ENCODE measurements at places on chromosomes 3 and 15. TPM values are rescaled to one million over a fixed set of nuclear protein-coding genes. Genes with fewer than 3 reads are reported as not detected.

GRCh38 chr3:178271740-178272387 lies 264.4 kb upstream of the KCNMB2 start:
- no peaks in the 10 kb centered on the region for H3K4me1 ChIP-seq
- no peaks in the 10 kb centered on the region for H3K27me3 ChIP-seq
- no peak for DNase-seq
- no peaks in the 10 kb centered on the region for H3K36me3 ChIP-seq
- H3K4me3 ChIP-seq, result no peak overlapping the region

GRCh38 chr3:190229632-190230424 lies 92.4 kb downstream of the CLDN1 start:
- no peak overlapping the region for H3K4me3 ChIP-seq
- no peak for DNase-seq
- H3K27me3 ChIP-seq, result peaks cover 3% of the 10 kb centered on the region
- H3K36me3 ChIP-seq, result no peaks in the 10 kb centered on the region
- no peaks in the 10 kb centered on the region for H3K4me1 ChIP-seq

- H3K4me3 ChIP-seq, result no peak overlapping the region
- DNase-seq, result no peak
- no peaks in the 10 kb centered on the region for H3K36me3 ChIP-seq
Observed at GRCh38 chr3:86856711-86857110, 134.2 kb downstream of the VGLL3 start.

- no peak overlapping the region for H3K27ac ChIP-seq
- no peak for DNase-seq
- H3K4me3 ChIP-seq, result no peak overlapping the region
- H3K4me1 ChIP-seq, result peaks cover 47% of the 10 kb centered on the region
- H3K27me3 ChIP-seq, result no peaks in the 10 kb centered on the region
- peaks cover 80% of the 10 kb centered on the region for H3K36me3 ChIP-seq
Observed at GRCh38 chr3:127604035-127604434, 5.8 kb downstream of the MCM2 start.

DNA sequence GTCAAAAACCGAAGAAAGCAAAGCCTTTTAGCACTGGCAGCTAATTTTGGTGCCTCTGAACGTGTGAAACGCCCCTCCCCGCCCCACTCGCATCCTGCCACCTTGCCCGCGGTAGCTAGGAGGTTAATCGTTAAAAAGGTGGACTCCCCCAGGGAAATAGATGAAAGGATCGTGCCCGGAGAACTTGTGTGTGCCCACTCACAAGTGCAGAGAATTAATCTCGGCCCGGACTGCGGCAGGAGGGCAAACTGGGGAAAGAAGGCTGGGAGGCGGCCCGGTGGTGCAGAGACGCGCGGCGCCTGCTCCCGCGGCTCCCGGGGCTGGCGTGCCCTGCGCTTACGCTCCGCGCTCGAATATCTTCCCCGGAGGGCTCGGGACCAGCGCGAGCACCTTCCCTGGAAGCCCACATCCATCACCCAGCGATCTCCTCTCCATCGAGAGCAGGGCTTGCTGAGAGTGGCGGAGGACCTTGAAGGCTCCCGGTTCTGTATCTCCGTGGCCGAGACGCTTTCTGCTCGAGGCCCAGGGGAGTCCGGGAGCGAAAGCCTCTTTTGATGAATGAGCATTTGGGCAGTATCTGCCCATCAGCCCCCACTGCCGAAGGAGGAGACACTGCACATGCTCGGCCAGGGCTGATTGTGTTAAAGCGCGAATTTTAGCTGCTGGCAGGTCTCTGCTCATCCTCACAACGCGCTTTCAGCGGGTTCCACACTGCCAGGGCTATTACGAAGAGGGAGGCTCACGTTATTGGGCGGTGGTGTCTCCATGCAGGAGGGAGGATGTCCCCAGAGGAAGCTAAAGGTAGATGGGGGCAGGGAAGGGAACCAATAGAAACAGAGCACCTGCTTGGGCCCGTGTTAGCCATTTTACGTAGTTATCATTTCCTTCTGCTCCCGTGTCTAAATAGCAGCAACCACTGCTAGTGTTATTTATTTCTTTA lies 1.3 kb upstream of the SPTSSB start:
- no peaks in the 10 kb centered on the region for H3K36me3 ChIP-seq
- peak overlapping the region; percentile 54 for H3K4me3 ChIP-seq
- no peak for DNase-seq
- H3K27me3 ChIP-seq, result peaks cover 75% of the 10 kb centered on the region
- H3K4me1 ChIP-seq, result peaks cover 12% of the 10 kb centered on the region
- H3K27ac ChIP-seq, result no peak overlapping the region

DNA sequence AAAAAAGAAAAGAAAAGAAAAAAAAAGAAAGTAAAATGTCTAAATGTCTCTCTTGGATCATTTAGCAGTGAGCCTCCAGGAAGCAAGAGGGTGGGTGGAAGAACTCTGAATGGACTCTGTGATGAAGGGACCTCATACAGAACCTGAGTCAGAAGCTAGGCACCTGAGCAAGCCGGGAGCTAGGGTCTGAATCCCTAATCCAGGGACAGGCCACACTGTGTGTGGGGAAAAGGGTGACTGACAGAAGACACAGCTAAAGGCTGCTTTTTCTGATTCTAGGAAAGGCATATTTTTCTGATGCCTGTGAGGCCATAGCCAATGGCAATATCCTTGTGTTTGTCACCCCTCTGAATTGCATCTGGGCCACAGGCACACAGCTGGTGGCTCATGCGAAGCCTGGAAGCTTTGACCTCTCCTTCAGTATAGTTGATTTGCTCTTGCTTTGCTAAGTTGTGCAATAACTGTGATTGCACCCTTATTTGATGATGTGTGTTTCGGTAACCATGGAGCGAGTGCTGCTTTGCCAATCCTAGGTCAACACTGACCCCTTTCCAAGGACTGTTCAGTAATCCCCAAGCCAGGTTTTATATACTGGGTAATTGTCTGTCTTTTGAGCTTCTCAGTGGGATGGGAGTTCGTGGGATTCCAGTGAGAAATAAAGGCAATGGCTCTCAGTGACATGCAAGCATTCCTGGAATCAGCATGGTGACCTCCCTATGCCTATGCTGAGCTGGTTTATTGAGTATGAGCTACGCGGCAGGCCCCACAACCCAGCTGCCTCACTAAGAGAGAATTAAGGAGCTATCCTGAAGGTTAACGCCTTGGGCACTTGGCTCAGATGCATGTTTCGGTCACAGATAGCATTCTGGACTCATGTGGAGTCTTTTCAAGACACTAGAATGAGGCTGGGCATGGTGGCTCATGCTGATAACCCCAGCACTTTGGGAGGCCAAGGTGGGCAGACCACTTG lies 49.0 kb upstream of the OSBPL11 start:
- no peak overlapping the region for H3K27ac ChIP-seq
- H3K4me1 ChIP-seq, result no peaks in the 10 kb centered on the region
- DNase-seq, result no peak
- H3K4me3 ChIP-seq, result no peak overlapping the region

- peaks cover 54% of the 10 kb centered on the region for H3K27me3 ChIP-seq
- no peaks in the 10 kb centered on the region for H3K4me1 ChIP-seq
Observed at GRCh38 chr3:127970966-127971592, 56.0 kb downstream of the KBTBD12 start.

DNA sequence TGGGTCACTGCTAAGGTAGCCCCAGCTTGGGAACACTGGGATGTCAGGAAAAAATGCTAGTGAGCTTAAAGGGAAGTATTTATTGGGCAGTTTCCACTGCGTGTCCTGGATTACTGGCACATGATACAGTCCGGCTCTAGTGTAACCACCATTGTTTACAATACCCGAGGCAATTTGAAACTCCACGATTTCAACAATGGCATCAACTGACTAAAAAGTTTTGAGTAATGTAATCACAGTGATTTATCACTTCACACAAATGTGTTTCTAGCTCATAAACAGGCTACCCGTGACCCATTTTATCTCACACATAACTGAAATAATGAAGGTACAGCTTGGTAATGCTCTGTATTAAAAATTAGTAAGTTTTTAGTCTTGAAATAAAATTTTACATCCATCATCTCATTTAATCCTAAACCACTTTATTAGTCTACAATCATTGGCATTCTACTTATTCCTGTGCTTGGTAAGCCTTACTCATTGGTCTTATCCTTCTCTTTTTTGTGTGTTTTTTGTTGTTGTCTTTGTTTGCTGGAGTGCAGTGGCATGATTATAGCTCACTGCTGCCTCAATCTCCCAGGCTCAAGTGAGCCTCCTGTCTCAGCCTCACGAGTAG lies 7.6 kb downstream of the ZMAT3 start:
- no peak overlapping the region for H3K4me3 ChIP-seq
- H3K36me3 ChIP-seq, result peaks cover 54% of the 10 kb centered on the region
- H3K27me3 ChIP-seq, result no peaks in the 10 kb centered on the region
- DNase-seq, result no peak
- H3K4me1 ChIP-seq, result peaks cover 11% of the 10 kb centered on the region

DNA sequence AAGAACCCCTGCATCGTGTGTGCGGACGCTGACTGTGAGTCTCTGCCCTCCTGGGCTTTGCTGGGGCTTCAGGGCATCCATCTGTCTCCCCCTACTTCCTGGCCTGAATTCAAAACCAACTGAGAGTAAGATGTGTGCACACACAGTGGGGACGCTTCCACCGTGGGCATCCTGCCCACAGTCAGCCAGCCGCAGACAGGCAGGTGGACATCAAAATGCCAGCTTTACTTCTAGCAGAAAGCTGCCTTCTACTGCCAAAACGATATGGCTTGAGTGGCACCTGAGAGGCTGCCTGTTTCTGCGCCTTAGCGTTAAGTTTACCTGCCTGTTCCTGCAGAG lies 18.5 kb downstream of the ALDH1A3 start:
- H3K36me3 ChIP-seq, result no peaks in the 10 kb centered on the region
- no peak overlapping the region for H3K4me3 ChIP-seq
- H3K27ac ChIP-seq, result no peak overlapping the region
- no peak for DNase-seq
- no peaks in the 10 kb centered on the region for H3K4me1 ChIP-seq
- peaks cover 20% of the 10 kb centered on the region for H3K27me3 ChIP-seq

- H3K27me3 ChIP-seq, result no peaks in the 10 kb centered on the region
- no peak for DNase-seq
- H3K4me3 ChIP-seq, result no peak overlapping the region
Observed at GRCh38 chr3:114550165-114550564, 256.3 kb downstream of the TIGIT start.

- H3K27me3 ChIP-seq, result peaks cover 3% of the 10 kb centered on the region
- no peak overlapping the region for H3K4me3 ChIP-seq
- no peak for DNase-seq
- H3K4me1 ChIP-seq, result peaks cover 2% of the 10 kb centered on the region
Observed at GRCh38 chr3:64178419-64178818, 46.8 kb downstream of the PRICKLE2 start.

GRCh38 chr3:141085343-141086070 lies 34.4 kb downstream of the SPSB4 start:
- H3K36me3 ChIP-seq, result no peaks in the 10 kb centered on the region
- DNase-seq, result no peak
- no peaks in the 10 kb centered on the region for H3K4me1 ChIP-seq
- no peaks in the 10 kb centered on the region for H3K27me3 ChIP-seq

DNA sequence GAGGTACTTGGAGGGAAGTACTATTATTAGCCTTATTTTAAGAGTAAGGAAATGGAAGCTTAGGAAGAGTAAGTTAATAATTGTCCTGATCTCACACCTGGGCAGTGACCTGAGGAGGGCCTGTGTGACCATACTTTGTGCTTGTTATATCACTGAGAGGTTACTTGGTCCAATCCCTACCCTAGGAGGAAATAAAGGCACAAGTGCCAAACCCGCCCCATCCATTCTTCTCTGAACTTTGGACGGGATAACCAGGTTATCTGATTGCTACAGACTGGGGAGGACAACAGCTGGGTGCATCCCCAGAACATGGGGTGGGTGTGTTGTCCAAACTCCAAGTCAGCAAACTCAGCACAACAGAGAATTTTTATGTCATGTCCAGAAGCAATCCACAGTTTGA lies 77.7 kb upstream of the NR2E3 start:
- no peak overlapping the region for H3K4me3 ChIP-seq
- H3K36me3 ChIP-seq, result no peaks in the 10 kb centered on the region
- no peaks in the 10 kb centered on the region for H3K4me1 ChIP-seq
- DNase-seq, result no peak
- no peak overlapping the region for H3K27ac ChIP-seq
- peaks cover 8% of the 10 kb centered on the region for H3K27me3 ChIP-seq

GRCh38 chr15:74194572-74195559 lies 7.7 kb downstream of the STRA6 start:
- H3K27me3 ChIP-seq, result peaks cover 4% of the 10 kb centered on the region
- no peak for DNase-seq
- no peak overlapping the region for H3K27ac ChIP-seq
- H3K4me1 ChIP-seq, result no peaks in the 10 kb centered on the region

GRCh38 chr3:62669161-62669560 lies 206.1 kb downstream of the CADPS start:
- no peaks in the 10 kb centered on the region for H3K4me1 ChIP-seq
- no peak for DNase-seq
- H3K4me3 ChIP-seq, result no peak overlapping the region
- no peaks in the 10 kb centered on the region for H3K36me3 ChIP-seq
- H3K27ac ChIP-seq, result no peak overlapping the region
- no peaks in the 10 kb centered on the region for H3K27me3 ChIP-seq

- no peaks in the 10 kb centered on the region for H3K4me1 ChIP-seq
- H3K27ac ChIP-seq, result no peak overlapping the region
- H3K4me3 ChIP-seq, result no peak overlapping the region
- H3K36me3 ChIP-seq, result no peaks in the 10 kb centered on the region
- no peaks in the 10 kb centered on the region for H3K27me3 ChIP-seq
Observed at GRCh38 chr3:115975353-115975752, 352.0 kb downstream of the GAP43 start.

DNA sequence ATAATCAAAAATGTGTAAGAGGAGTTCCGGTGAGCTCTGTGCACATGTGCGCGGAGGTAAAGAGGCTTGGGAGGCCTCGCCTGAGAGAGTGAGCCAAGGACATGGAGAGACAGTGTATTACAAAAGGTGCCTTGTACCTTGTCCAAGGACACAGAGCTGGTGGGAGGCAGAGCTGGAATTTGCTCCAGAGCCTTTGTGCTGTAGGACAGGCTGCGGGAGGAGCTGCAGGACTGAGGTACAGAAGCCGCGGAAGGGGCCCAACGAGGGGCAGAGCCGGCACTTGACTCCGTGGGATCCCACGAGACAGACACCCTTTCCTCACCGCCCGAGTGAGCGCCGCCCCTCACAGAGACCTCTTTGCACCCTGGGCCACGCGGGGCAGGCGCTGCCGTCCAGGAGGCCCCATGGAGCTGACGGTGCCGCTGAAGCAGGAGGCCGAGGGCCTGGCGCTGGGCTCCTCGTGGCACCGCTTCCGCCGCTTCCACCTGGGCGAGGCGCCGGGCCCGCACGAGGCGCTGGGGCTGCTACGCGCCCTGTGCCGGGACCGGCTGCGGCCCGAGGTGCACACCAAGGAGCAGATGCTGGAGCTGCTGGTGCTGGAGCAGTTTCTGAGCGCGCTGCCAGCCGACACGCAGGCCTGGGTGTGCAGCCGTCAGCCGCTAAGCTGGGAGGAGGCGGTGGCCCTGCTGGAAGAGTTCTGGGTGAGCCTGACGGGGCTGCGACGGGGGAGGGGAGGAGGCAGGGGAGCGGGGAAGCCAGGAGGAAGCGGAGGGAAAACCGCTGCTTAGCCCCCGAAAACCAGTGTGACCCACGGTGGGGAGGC lies 68.7 kb downstream of the SLTM start:
- no peak overlapping the region for H3K27ac ChIP-seq
- peaks cover 6% of the 10 kb centered on the region for H3K27me3 ChIP-seq
- H3K4me3 ChIP-seq, result no peak overlapping the region
- DNase-seq, result no peak
- H3K4me1 ChIP-seq, result peaks cover 26% of the 10 kb centered on the region
- H3K36me3 ChIP-seq, result no peaks in the 10 kb centered on the region

The FEZF2 gene
- total RNA-seq, result not detected

The ANKRD63 gene
- not detected for total RNA-seq

The KIF15 gene
- total RNA-seq, result 53.2 TPM

The MINDY4B gene
- total RNA-seq, result not detected

The RTP4 gene
- total RNA-seq, result 23.2 TPM

The THRB gene
- total RNA-seq, result not detected

The GRIP2 gene
- 0.08 TPM for total RNA-seq

The IGSF11 gene
- total RNA-seq, result not detected

The CAMK2N2 gene
- not detected for total RNA-seq

The CA12 gene
- 0.20 TPM for total RNA-seq

The RTP1 gene
- total RNA-seq, result not detected

The BLOC1S6 gene
- total RNA-seq, result 43.1 TPM

The MUSTN1 gene
- total RNA-seq, result 3.3 TPM

The CCRL2 gene
- total RNA-seq, result 6.2 TPM

Measured in activated CD4-positive, alpha-beta memory T cell treated with anti-CD3 and anti-CD28 coated beads, Interleukin-2, amount 10 ng/mL, durations not matched to agents 7 days and 5 days (primary cell).